ENCODE measurements at places on chromosomes 11 and 22.

DNA sequence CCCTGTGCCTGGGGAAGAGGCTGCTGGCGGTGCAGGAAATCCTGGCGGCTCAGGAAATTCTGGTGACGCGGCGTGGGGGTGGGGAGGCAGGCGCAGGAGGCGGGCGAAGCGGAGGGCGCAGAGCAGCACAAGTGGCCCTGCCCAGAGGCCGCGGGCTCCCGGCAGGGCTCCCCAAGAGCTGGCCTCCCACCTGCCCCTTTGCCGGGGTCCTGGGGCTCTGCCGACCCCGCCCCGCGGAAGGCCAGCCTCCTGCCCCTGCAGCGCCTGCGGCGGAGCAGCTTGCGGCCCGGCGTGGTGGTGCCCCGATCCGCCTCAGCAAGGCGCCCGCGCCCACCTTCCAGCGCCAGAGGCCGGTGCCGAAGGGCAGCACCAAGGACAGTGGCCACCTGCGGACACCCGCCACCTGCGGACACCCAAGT, 100.2 kb upstream of the OR4C13 start:
- DNase-seq, result no peak

GRCh38 chr11:32448232-32448631, 12.9 kb upstream of the WT1 start:
- peak; percentile 72 for DNase-seq

- DNase-seq, result peak; percentile 37
Measured at GRCh38 chr11:69005183-69005630, 7.8 kb downstream of the MRGPRF start.

DNA sequence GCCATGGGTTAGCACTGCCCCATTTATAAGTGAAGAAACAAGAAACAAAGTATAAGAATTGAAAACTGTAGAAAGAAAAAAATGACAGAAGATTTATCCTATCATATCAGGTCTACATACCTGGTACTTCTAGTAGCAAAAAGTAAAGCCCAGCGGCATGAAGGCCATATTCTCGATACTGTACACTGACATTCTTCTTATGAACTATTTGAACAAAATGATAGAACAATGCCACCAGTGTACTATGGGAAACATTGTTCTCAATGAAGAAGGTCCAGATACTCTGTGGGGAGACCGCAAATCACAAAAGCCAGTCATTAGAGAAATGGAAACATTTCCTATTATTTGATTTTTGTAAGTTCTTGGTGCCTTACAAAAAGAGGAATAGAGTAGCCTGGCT, 7.0 kb downstream of the NCAPD3 start:
- no peak for DNase-seq

DNA sequence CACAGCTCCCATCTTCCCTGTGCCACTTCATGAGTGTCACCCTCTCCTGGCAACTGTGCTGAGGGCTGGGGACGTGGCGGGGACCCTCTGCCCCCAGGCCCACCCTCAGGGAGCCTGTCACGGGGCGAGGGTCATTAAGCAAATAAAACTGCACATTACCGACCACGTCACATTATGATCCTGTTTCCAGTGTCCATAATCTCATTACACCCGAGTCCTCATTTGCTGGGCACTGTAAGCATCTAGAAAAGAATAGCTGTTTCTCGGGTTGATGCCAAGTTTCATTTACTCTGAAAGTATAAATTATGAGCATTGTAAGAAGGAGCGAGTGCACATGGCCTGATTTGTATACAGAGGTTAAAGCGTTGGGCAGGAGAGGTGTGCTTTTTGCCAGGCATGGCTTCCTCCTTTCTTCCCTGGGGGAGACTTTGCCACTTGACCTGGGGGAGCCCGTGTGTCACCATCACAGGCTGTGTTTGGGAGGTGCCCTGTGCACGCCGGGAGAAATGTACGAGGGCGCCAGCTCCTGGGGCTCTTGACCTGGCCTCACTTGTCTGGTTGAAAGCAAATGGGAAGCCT, 50.5 kb downstream of the LRP5 start:
- no peak for DNase-seq

DNA sequence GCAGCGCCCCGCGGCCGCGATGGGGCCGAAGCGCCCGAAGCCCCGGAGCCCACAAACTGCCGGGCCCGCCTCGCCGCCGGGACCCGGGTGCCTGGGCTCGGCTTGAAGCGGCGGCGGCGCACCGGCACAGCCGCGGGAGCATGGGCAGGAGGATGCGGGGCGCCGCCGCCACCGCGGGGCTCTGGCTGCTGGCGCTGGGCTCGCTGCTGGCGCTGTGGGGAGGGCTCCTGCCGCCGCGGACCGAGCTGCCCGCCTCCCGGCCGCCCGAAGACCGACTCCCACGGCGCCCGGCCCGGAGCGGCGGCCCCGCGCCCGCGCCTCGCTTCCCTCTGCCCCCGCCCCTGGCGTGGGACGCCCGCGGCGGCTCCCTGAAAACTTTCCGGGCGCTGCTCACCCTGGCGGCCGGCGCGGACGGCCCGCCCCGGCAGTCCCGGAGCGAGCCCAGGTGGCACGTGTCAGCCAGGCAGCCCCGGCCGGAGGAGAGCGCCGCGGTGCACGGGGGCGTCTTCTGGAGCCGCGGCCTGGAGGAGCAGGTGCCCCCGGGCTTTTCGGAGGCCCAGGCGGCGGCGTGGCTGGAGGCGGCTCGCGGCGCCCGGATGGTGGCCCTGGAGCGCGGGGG, 346 bp downstream of the FJX1 start:
- DNase-seq, result peak; percentile 84

GRCh38 chr11:117610901-117611300, 186.1 kb downstream of the DSCAML1 start:
- DNase-seq, result no peak

All from endodermal cell (in vitro differentiated cells).